ENCODE measurements at places on chromosomes 6 and 20. TPM values are rescaled to one million over a fixed set of nuclear protein-coding genes. Genes with fewer than 3 reads are reported as not detected.
A peak's percentile ranks its signal among the peaks of the same experiment; 100 is the strongest.

Gene CDSN
- not detected for total RNA-seq

GRCh38 chr6:85362652-85363310, 87.1 kb upstream of the NT5E start:
- no peak for DNase-seq

DNA sequence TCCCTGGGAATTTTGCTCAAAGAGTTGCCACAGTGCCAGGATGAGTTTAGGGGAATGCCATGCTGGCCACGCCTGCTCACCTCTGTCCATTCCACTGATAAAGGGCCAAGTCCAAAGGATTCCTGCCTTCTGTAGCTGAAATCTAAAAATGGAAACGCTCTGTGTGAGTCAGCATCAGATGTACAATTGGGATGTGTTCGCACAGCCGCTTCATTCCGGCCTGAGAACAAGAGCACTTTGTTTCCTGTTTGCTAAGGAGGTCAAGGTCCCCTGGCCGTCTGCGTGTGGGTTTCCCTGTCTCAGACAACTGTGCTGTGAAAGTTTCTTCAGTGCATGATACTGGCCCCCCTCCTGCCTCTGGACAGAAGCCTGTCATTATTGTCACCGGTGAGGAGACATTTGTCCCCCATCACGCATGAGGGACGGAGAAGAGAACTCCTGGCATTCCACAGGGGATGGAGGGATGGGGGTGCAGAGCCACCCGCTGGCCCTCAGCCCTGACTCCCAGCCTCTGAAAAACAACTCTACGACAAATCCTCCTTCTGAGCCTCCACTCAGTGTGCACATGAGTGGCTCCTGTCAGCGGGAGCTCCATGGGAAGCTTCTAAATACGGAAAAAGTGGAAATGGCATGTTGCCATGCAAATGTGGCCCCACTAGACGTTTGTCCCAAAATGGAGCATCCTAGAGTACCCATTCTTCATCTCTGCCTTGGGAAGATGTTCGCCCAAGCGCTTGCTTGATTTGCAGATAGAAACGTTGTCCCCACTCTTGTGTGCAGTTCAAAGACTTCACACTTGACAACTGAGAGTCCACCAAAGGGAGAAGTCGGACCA, 143.5 kb upstream of the AFDN start:
- no peak for DNase-seq

DNA sequence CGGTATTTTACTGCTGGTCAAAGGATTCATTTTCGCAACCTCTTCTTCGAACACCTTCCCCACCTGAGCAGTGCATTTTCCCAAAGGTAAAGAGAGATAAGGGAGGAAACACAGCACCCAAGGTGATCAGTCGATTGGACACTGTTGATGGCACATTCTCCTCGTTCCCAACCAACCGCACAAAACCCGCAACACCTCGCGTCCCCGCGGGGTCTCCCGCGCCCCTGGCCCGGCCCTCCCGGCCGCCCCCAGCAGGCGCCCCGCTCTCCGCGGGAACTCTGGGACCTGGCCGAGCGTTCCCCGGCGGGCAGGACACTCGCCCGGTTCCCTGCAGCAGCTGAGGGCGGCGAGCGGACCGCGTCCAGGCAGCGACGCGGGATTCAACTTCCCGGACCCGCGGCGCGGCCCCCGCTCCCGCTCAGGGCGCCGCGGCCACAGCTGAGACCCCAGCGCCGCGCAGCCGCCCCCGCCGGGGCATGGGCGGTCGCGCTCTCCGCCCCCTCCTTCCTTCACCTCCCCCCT, 506 bp downstream of the RGS17 start:
- DNase-seq: peak; percentile 32

DNA sequence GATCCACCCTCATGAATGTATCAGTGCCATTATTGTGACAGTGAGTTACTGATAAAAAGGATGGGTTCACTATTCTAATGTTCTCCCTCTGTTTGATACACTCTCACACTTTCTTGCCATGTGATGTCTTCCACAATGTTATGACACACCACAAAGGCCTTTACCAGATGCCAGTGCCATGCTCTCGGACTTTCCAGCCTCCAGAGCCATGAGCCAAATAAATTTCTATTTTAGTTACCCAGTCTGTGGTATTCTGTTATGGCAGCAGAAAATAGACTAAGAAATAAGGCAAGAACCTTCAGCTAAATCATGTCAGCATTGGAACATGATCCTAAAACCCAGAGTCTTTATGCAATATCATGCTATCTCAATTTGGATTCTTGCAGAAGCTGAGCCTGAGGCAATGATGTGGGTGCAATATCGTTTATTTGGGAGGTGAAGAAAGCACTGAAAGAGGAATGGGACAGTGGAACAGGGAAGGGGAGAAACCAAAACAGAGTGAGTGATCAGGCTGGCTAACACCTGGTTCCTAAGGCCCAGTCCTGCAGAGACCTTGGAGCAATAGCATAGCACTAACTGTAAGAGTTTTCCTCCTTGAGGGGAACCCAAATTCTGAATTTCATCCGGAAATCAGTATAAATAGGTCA, 130.4 kb upstream of the LRFN2 start:
- DNase-seq: no peak

DNA sequence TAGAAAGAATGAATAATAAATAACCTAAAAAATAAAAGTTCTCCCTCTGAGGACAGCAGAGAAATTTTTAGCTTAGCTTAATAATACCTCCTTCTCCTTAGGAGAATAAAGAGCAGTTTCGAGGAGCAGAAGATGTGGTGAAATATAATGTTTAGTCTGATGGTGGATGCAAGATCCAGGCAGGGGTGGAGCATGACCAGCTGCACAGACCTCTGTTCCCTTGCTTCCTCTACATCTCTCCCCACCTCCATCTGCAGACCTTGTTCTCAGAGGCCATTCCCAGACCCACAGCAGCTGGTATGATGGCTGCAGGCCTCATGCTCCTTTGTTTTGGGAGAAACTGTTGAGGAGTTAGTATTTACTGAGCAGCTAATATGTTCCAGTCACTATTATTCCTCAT, 1.5 kb downstream of the BTN3A2 start:
- no peak for DNase-seq

DNA sequence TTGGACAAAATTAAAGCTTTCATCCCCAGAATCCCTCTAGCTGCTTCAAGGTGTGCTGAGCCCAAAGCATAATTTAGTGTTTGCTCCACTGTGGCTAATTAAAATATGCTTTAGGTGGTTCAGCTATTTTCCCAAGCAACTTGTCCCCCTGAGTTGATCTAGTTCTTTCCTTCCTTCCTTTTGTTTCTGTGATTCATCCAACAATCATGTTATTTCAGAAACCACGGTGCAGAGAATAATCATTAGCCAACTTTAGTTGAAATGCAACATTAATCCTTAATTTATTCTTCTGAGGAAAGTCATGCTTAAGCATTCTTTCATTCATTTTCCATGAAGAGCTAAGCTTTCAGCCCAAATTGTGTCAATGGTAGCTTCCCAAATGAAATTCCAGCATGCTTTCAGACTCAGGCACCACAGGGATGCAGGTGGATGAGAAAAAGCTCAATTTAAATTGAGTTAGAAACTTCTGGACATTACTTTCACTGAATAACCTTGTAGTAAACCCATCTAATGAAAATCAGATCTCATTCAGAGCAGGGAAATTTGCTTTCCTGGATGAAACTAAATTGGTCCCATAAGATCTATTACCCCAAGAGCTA, 209.0 kb upstream of the NT5E start:
- no peak for DNase-seq

DNA sequence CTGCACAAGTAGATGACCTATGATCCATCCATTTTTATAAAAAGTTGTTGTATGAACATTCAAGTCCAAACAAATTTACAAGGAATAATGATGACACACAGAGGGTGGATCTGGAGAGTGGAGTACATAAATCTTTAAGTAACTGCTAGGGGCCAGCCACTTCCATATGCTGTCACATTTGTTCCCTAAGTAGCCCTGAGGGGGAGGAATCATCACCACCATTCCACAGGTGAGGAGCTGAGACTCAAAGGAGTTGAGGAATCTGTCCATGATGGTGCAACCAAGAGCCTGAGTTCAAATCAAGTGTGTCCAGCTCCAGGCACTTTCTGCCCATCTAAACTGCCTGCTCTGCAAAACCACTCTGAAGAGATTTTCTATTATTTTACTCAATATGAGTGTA, 132.1 kb downstream of the AIG1 start:
- DNase-seq: no peak

DNA sequence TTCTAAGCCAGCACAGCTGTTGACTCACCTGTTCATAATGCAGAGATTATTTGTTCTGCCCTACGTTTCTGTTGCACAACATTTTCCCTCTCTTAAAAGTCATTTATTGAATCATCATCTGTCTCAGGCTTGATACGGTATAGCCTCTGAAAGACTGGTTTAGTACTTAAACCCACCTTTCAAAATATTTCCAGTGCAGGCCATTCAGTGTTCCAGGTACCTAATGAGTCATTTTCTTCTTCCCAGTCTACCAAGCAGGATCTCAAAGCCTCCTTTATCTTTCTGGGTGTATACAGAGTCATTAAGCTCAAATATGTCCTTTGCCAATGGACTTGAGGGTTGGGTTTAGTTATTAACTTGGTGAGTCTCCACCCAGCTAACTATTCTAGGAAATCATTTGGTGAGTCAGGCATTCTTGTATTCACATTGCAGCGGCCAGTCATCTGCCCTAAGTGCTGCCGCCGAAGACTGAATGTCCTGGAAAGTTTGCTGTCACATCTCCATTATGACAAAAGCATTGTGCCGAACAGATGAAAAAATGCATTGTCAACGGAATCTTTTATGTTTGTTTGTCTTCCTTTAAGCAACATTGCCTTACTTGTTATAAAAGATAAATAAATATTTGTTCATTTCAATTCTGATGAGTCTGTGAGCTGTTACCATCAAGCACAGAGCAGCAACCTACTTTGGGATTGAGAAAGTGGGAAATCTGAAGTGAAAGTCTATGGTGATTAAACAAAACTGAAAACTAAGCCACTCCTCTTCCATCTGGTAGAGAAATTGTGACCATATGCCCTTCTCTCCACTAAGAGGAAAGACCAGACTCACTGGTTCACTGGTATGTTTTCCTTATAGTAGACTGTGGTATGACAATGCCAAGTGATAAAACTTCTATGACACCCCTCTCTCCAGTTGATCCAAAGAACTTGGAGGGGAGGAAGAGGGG, 14.3 kb upstream of the FAM135A start:
- no peak for DNase-seq

DNA sequence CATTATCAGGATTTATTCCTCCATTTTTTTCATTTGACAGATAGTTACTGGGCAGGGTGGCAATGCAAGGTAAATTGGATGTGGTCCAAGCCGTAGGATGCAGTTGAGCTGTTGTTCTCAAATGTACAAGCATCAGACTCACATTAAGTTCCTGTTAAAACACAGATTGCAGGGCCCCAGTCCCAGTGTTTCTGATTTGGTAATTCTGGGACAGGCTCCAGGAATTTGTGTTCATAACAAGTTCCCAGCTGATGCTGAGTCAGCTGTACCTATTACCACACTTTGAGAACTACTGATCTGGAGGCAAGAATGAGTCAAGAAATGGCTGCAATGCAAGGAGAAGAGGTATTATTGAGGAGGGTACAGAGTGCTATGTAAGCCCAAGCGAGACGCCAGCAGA, 11.7 kb downstream of the TMEM244 start:
- DNase-seq: no peak

DNA sequence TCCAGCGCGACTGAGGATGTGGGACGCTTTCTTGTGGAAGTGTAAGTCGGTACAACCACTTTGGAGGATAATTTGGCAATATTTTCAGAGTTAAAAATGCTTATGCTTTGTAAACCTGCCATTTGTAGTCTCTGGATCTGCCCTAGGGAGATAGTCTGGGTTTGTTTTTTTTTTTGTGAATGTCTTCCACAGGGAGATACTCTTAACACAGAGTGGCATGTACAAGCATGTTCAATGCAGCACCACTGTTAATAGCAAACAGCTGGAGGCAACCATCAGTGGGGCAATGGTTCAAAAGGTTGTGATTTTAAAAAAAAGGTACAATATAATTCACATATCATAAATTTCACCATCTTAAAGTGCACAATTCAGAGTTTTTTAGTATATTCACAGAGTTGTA, 22.4 kb downstream of the SLC9A8 start:
- DNase-seq: no peak

All from GM23338 (cell line).